ENCODE measurements at places on chromosomes 1 and 21. TPM values are rescaled to one million over a fixed set of nuclear protein-coding genes. Genes with fewer than 3 reads are reported as not detected.

- no peak for DNase-seq
Observed at GRCh38 chr1:233904633-233905415, at the start of gene SLC35F3. TSS of gene SLC35F3 (plus strand) at chr1:233904676.

DNA sequence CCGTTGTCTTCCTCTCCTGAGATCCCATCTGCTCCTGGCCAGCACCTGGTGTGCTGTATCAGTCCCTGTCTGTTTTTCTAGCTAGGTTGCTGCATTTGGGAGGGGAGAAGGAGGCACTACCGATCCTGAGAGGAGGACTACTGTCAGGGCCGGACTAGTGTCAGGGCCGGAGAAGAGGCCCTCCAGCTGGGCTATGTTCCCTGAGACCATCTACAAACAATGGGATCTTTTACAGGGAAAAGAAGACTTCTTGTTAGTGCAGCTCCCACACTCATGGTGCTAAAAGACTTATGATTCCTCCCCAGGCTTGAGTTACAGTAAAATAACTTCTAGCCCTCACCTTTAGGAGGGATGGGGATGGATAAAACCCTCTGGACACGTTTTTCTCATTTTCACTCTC, 141.0 kb upstream of the TNR start:
- no peak for DNase-seq

GRCh38 chr1:75127916-75128717, 6.1 kb upstream of the LHX8 start:
- no peak for DNase-seq

Gene KRTAP11-1
- not detected for polyA plus RNA-seq

Gene SLC25A34
- polyA plus RNA-seq: 1.7 TPM
